ENCODE measurements at places on chromosomes 6 and 20.

- DNase-seq, result peak; percentile 36
- H3K27me3 ChIP-seq, result no peaks in the 10 kb centered on the region
- no peak overlapping the region for H3K27ac ChIP-seq
Observed at GRCh38 chr6:89368107-89368506, 15.6 kb upstream of the UBE2J1 start.

DNA sequence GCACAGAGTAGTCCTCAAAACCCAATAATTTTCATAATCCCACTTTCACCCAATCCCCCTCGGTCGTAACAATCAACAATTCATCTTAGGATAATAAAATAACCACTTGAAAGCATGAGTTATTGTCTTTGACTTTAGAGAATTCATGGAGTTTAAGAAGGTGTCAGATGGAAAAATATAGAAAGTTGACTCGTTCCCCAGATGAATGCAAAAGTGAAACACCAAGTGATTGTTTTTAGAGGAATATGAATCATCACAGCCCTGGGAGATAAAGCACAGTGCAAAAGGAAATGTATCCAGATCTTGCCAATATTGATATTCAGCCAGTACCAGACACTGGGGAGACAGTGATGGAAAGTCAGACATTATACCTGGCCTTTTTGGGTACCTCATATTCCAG is 860.5 kb downstream of the DHX35 start:
- H3K27me3 ChIP-seq, result no peaks in the 10 kb centered on the region
- no peak overlapping the region for H3K27ac ChIP-seq
- no peak overlapping the region for H3K4me3 ChIP-seq

DNA sequence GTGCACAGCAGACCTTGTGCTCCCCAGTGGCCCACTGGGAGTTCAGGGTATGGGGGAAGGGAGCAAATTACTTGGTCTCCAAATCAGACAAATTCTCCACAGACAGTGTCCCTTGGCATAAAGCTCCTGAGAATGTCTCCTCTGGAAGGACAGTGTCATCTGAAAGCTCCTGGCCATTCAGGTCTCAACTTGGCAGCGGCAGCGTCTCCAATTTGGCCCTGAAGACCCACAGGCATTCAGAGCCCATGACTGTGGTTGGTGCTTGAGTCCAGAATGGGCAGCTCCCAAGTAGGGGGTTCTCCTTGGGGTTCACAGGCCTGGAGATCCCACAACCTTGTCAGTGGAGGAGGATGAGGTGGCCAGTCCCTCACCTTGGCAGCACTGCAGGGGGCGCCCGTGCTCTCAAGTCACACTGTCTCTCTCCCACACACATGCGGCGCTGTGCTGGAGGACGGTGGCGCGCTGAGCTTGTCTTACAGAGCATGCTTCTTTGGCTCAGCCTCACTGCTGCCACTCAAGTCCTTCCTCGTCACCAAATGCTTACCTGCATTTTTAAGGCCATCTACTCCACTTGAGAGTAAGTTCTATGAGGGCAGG is 20.7 kb downstream of the DYNLRB1 start:
- no peak overlapping the region for H3K4me3 ChIP-seq
- H3K36me3 ChIP-seq, result peaks cover 80% of the 10 kb centered on the region
- no peaks in the 10 kb centered on the region for H3K27me3 ChIP-seq
- peak; percentile 43 for DNase-seq
- no peak overlapping the region for H3K27ac ChIP-seq

DNA sequence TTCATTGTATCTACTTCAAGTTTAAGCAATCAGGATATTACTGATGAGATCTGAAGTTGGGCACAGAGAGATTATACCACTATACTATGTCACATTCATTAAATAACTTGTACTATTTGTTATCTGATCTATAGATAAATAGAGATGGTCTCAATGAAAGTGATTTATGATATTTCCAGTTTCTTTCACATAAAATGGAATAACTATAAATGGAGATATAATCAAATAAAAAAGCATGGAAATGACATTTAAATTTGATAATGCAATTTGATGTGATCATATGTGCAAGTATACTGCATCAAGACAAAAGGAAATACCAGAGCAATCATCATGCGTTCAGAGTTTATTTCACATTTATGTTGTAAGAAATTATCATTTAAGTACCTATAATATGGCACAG is 368.9 kb downstream of the PKHD1 start:
- no peak overlapping the region for H3K27ac ChIP-seq
- H3K27me3 ChIP-seq, result no peaks in the 10 kb centered on the region
- DNase-seq, result no peak
- H3K36me3 ChIP-seq, result no peaks in the 10 kb centered on the region

- no peak overlapping the region for H3K27ac ChIP-seq
- H3K4me1 ChIP-seq, result no peaks in the 10 kb centered on the region
- no peak overlapping the region for H3K4me3 ChIP-seq
- H3K36me3 ChIP-seq, result no peaks in the 10 kb centered on the region
- peaks cover 4% of the 10 kb centered on the region for H3K27me3 ChIP-seq
- DNase-seq, result no peak
Observed at GRCh38 chr6:167409079-167409478, 84.2 kb downstream of the TTLL2 start.

GRCh38 chr20:20894280-20894679 is 181.8 kb upstream of the RALGAPA2 start:
- H3K4me3 ChIP-seq, result no peak overlapping the region
- DNase-seq, result no peak
- no peaks in the 10 kb centered on the region for H3K27me3 ChIP-seq

GRCh38 chr20:43444107-43444506 is 13.6 kb upstream of the SRSF6 start:
- H3K27me3 ChIP-seq, result no peaks in the 10 kb centered on the region
- peaks cover 9% of the 10 kb centered on the region for H3K4me1 ChIP-seq
- H3K27ac ChIP-seq, result no peak overlapping the region
- DNase-seq, result no peak
- no peaks in the 10 kb centered on the region for H3K36me3 ChIP-seq
- H3K4me3 ChIP-seq, result no peak overlapping the region

GRCh38 chr6:89910902-89911240 is 16.6 kb downstream of the GJA10 start:
- H3K36me3 ChIP-seq, result no peaks in the 10 kb centered on the region
- H3K4me3 ChIP-seq, result no peak overlapping the region
- no peak for DNase-seq
- H3K4me1 ChIP-seq, result no peaks in the 10 kb centered on the region
- no peaks in the 10 kb centered on the region for H3K27me3 ChIP-seq

DNA sequence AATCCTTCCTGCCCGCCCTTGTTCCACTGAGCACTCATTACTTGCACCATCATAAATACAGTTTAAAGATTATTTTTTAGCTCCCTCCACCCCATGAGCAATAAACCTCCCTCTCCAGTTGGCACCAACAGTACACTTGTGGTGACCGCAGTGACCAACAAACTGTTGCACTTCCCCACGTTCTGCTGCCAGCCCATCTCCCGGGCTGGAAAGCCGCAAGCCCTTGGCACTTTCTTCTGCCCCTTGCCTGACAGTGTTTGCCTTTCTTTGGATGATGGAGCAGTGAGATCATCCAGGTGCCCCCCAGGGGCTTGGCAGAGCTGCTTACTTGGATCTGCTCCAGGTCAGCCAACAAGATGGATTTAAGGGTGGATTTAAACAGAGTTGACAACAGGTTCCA is 21.6 kb downstream of the KCNB1 start:
- no peaks in the 10 kb centered on the region for H3K36me3 ChIP-seq
- no peak for DNase-seq
- H3K27me3 ChIP-seq, result no peaks in the 10 kb centered on the region
- H3K4me3 ChIP-seq, result no peak overlapping the region
- no peaks in the 10 kb centered on the region for H3K4me1 ChIP-seq
- H3K27ac ChIP-seq, result no peak overlapping the region

DNA sequence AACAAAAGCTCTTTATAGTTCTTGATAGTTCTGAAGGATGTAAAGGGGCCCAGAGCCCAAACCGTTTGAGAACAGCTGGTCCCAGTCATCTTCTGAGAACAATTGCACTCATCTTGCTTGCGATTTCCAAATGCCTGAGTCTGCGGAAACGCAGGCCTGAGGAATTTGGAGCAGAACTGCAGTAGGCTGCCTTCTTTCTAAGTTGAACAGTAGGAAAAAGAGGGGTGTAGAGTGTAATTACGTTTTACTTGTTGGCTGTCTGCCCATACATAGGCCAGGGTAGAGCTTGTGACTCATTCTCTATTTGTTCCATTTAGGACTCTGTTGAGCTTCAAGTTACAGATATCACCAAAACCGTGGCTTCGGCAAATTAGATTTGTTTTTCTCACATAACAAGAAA is 42.0 kb upstream of the KIF16B start:
- H3K4me1 ChIP-seq, result no peaks in the 10 kb centered on the region
- no peak for DNase-seq
- no peaks in the 10 kb centered on the region for H3K27me3 ChIP-seq
- no peak overlapping the region for H3K4me3 ChIP-seq

- H3K27ac ChIP-seq, result peak overlapping the region; percentile 94
- no peak for DNase-seq
- no peaks in the 10 kb centered on the region for H3K27me3 ChIP-seq
- H3K4me1 ChIP-seq, result peaks cover 13% of the 10 kb centered on the region
- H3K36me3 ChIP-seq, result no peaks in the 10 kb centered on the region
Observed at GRCh38 chr6:26172608-26172968, 85.4 kb downstream of the HFE start.

GRCh38 chr20:7714549-7714948 is 225.7 kb downstream of the HAO1 start:
- H3K27ac ChIP-seq, result no peak overlapping the region
- H3K27me3 ChIP-seq, result no peaks in the 10 kb centered on the region
- H3K4me3 ChIP-seq, result no peak overlapping the region
- H3K4me1 ChIP-seq, result no peaks in the 10 kb centered on the region
- no peaks in the 10 kb centered on the region for H3K36me3 ChIP-seq
- no peak for DNase-seq

GRCh38 chr6:55208478-55209458 is 34.5 kb downstream of the HCRTR2 start:
- DNase-seq, result no peak
- no peaks in the 10 kb centered on the region for H3K27me3 ChIP-seq
- no peaks in the 10 kb centered on the region for H3K36me3 ChIP-seq
- H3K27ac ChIP-seq, result no peak overlapping the region
- no peaks in the 10 kb centered on the region for H3K4me1 ChIP-seq

GRCh38 chr6:142937986-142938385 is 7.0 kb downstream of the HIVEP2 start:
- no peak for DNase-seq
- H3K4me1 ChIP-seq, result peaks cover 48% of the 10 kb centered on the region
- peaks cover 2% of the 10 kb centered on the region for H3K36me3 ChIP-seq

GRCh38 chr6:13611715-13612114 is 3.4 kb upstream of the NOL7 start:
- H3K36me3 ChIP-seq, result peaks cover 2% of the 10 kb centered on the region
- no peak overlapping the region for H3K27ac ChIP-seq
- peaks cover 19% of the 10 kb centered on the region for H3K4me1 ChIP-seq
- no peaks in the 10 kb centered on the region for H3K27me3 ChIP-seq
- no peak overlapping the region for H3K4me3 ChIP-seq

DNA sequence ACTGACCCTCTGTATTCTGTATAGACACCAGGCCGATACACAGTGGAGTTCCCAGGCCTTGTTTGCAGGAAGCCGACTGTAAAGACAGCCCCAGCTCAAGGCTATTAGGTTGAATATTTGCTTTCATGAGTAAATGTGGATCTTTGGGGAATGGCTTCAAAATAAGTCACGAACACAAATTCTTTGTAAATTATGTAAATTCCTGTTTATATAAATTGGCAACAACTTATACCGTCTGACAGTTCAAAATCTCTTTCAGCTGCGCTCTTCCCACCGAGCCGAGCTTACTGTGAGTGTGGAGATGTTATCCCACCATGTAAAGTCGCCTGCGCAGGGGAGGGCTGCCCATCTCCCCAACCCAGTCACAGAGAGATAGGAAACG is 24.7 kb downstream of the EDN3 start:
- H3K4me1 ChIP-seq, result no peaks in the 10 kb centered on the region
- H3K36me3 ChIP-seq, result no peaks in the 10 kb centered on the region
- DNase-seq, result no peak

DNA sequence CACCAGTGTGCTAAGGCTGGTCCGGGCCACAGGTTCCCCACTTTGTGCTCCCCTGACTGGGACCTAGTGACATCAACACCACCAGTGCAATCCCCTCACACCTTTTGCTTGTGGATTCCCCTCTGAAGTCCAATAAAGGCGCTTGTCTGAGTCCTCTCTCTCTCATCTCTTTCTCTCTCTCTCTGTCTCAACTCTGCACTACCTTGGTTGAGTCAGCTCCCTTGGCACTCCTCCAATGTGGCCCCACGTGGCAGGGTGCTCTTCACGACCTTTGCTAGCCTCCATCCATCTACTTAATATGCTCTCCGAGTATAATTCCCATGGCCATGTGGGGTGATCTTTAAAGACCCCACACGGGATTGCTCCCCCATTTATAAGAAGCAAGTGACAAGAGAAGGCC is 385.0 kb downstream of the CD83 start:
- H3K27ac ChIP-seq, result no peak overlapping the region
- peaks cover 7% of the 10 kb centered on the region for H3K4me1 ChIP-seq
- no peaks in the 10 kb centered on the region for H3K27me3 ChIP-seq
- H3K4me3 ChIP-seq, result no peak overlapping the region
- DNase-seq, result no peak

DNA sequence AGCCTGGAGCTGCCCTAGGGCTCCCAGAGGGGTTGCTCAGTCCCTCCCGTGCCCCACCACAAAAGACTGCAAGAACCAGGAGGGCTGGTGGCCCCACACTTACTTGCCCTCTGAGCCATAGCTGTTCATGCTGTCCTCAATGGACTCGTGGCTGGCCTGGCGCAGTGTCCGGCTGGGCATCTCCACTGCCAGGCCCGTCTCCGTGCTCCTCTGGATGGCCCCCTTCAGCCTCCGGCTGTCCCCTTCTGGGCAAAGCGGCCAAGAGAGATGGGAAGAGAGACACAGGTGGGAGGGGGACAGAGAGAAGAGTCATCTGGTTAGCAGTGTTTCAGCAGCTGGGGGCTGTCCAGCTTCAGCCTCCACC is 25.5 kb downstream of the KCNK15 start:
- H3K27ac ChIP-seq, result no peak overlapping the region
- DNase-seq, result no peak
- H3K4me1 ChIP-seq, result no peaks in the 10 kb centered on the region
- H3K4me3 ChIP-seq, result no peak overlapping the region

GRCh38 chr6:13491538-13491937 is 4.1 kb upstream of the GFOD1 start:
- H3K36me3 ChIP-seq, result no peaks in the 10 kb centered on the region
- no peak for DNase-seq
- no peak overlapping the region for H3K4me3 ChIP-seq
- peaks cover 14% of the 10 kb centered on the region for H3K4me1 ChIP-seq

DNA sequence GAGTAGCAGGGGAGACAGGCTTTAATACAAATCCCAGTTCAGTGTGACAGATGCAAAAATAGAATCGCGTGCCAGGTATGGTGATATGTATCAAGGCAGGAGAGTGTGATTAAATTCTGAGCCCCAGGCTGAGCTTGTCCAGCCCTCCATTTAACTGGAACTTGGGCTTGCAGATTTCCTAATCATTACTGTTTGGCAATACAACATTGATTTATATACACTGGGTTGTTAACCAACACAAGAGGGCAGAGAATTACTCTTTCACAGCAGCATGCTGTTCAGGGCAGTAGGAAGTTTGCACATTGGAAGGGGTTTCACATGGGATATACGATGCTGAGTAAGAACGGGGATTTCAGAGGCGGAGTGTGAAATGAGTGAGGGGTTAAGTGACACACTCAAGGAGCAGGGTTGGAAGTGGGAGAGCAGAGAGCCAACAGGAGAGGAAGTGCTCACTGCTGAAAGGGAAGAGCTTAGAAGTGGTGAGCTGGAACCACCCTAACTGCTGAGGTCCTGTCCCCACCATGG is 70.8 kb upstream of the ATXN1 start:
- no peak overlapping the region for H3K27ac ChIP-seq
- no peak overlapping the region for H3K4me3 ChIP-seq
- peaks cover 7% of the 10 kb centered on the region for H3K4me1 ChIP-seq
- no peaks in the 10 kb centered on the region for H3K36me3 ChIP-seq
